Activated B cell treated with CpG ODN at 0.5 μM for 24 hours (primary cell): ENCODE measurements at places on chromosomes 6 and 20.

DNA sequence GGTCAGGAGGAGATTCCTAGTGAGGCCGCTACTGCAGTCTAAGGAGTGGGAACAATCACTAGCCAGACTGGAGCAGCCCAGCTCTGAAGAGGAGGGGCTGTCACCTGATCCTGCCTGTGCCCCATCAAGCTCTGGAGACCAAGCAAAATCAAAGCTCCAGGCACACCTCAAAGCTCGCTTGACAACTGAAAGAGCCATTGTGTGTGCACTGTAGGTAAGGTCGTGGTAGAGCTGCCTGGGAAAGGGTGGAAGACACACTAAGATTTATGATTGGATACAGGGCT lies 58.2 kb downstream of the CSE1L start:
- no peak overlapping the region for H3K27ac ChIP-seq
- H3K4me3 ChIP-seq = no peak overlapping the region
- DNase-seq = no peak
- peaks cover 42% of the 10 kb centered on the region for H3K36me3 ChIP-seq

- DNase-seq = no peak
- no peaks in the 10 kb centered on the region for H3K36me3 ChIP-seq
- no peaks in the 10 kb centered on the region for H3K27me3 ChIP-seq
- no peak overlapping the region for H3K27ac ChIP-seq
- peaks cover 1% of the 10 kb centered on the region for H3K4me1 ChIP-seq
Observed at GRCh38 chr6:95629551-95629950, 52.2 kb downstream of the MANEA start.

DNA sequence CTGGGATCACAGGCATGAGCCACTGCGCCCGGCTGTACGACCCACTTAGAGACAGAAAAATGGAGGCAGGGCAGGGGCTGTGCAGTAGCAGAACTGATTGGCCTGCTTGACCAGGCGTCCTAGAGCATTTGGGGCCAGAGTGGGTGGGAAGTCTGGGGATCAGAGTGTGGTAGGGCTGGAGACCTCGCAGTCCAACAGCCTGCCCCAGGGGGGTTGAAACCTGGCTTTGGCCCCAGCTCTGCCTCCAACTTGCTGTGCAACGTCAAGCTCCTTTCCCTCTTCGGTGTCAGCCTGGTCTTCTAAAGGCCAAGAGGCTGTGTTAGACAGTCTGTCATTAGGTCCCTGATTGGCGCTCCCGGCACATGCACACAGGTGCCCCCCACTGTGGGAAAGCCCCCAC lies 15.3 kb upstream of the SPDEF start:
- no peak overlapping the region for H3K4me3 ChIP-seq
- H3K27me3 ChIP-seq = no peaks in the 10 kb centered on the region
- H3K27ac ChIP-seq = no peak overlapping the region
- H3K4me1 ChIP-seq = no peaks in the 10 kb centered on the region
- no peaks in the 10 kb centered on the region for H3K36me3 ChIP-seq

GRCh38 chr6:105805501-105806023 lies 280.6 kb upstream of the PRDM1 start:
- no peak overlapping the region for H3K4me3 ChIP-seq
- no peak for DNase-seq
- H3K27me3 ChIP-seq = no peaks in the 10 kb centered on the region
- no peak overlapping the region for H3K27ac ChIP-seq

- peaks cover 24% of the 10 kb centered on the region for H3K36me3 ChIP-seq
- H3K4me1 ChIP-seq = no peaks in the 10 kb centered on the region
- H3K27ac ChIP-seq = no peak overlapping the region
- no peak overlapping the region for H3K4me3 ChIP-seq
Observed at GRCh38 chr6:130900913-130901312, 73.7 kb downstream of the SMLR1 start.

- H3K4me1 ChIP-seq = peaks cover 47% of the 10 kb centered on the region
- no peaks in the 10 kb centered on the region for H3K27me3 ChIP-seq
- no peak for DNase-seq
- H3K4me3 ChIP-seq = no peak overlapping the region
- no peaks in the 10 kb centered on the region for H3K36me3 ChIP-seq
Observed at GRCh38 chr6:113758214-113758613, 98.9 kb upstream of the MARCKS start.

DNA sequence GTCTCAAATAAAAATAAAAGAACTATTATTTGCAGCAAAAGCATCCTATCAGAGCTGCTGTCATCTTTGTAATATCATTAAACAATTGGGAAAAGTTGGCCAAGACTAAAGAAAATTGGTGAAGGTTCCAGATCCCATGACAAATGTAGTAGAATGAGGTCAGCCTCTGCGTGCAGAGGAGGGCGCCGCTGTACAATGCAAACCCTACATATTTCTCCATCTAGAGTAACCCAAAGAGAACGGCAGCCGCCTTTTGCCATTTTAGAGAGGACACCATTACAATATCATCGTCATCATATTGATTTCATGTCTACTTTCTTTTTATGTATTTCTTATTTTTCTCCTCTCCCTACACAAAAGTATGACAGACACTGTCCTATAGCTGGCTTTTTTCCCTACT lies 59.5 kb downstream of the ZMYND8 start:
- no peaks in the 10 kb centered on the region for H3K27me3 ChIP-seq
- H3K4me1 ChIP-seq = no peaks in the 10 kb centered on the region
- H3K27ac ChIP-seq = no peak overlapping the region
- H3K4me3 ChIP-seq = no peak overlapping the region
- DNase-seq = no peak
- H3K36me3 ChIP-seq = peaks cover 84% of the 10 kb centered on the region

GRCh38 chr6:143937668-143937970 lies 70.4 kb downstream of the PLAGL1 start:
- no peaks in the 10 kb centered on the region for H3K27me3 ChIP-seq
- no peak overlapping the region for H3K27ac ChIP-seq
- no peaks in the 10 kb centered on the region for H3K4me1 ChIP-seq
- H3K4me3 ChIP-seq = no peak overlapping the region

DNA sequence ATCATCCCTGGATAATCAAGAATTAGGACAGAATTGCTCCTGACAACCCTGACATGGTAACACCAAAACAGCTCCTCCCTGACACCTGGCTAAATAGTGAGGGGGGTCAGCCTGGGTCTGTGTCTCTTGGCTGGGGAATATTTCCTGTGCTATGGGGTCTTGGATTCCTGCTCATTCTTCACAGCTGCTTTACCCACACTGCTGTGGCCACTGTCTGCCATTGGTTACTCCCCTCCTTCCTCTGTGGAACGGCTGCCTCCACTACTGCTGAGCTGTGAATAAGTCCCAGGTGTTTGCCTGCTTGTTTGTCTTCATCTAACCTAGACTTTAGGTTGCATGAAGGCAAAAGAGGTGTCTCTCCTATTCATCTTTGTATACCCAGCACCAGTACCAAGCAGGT lies 33.9 kb upstream of the TXLNB start:
- peak overlapping the region; percentile 68 for H3K27ac ChIP-seq
- no peak for DNase-seq
- peaks cover 45% of the 10 kb centered on the region for H3K4me1 ChIP-seq

GRCh38 chr6:149901444-149902140 lies 3.7 kb upstream of the RAET1E start:
- H3K4me3 ChIP-seq = no peak overlapping the region
- DNase-seq = no peak
- no peaks in the 10 kb centered on the region for H3K36me3 ChIP-seq

GRCh38 chr6:112522587-112522986 lies 175.5 kb downstream of the RFPL4B start:
- no peaks in the 10 kb centered on the region for H3K4me1 ChIP-seq
- H3K36me3 ChIP-seq = no peaks in the 10 kb centered on the region
- DNase-seq = no peak
- H3K27ac ChIP-seq = no peak overlapping the region

DNA sequence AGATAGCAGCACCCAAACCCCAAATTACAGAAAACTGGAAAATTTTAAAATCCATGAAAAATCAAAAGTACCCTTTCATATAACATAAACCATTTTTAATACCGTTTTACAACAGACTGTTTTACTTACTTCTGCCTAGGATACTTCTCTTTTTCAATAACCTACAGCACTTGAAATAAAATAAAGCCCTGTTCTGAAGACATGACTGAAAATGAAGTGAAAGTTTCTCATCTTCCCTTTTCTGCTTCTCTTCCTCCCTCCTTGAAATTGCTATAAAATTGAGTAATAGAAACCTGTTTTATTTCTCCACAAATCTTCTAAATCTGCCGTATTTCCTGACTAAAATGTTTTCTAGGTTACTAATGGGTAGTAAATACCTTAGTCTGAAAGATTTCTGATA lies 20.3 kb downstream of the MMS22L start:
- no peaks in the 10 kb centered on the region for H3K27me3 ChIP-seq
- no peak overlapping the region for H3K4me3 ChIP-seq
- H3K4me1 ChIP-seq = peaks cover 11% of the 10 kb centered on the region
- H3K27ac ChIP-seq = no peak overlapping the region
- peaks cover 53% of the 10 kb centered on the region for H3K36me3 ChIP-seq
- no peak for DNase-seq

DNA sequence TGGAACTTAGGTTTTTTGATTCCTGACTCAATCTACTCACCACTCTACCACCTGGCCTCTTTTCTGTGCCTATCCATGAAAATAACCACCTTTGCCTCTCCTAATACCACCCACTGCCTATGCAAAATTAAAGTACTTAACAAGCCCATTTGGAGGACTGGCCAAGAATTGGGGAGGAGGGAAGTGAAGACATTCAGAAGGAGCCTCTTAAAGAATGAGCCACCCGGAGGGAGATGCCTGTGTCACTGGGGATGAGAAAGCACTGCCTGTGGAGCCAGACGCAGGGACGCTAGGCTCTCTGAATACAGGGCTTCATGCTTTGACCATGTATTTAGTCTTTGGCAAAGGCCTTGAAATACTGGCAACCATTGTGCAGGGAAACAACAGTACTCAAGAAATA lies 40.0 kb upstream of the MRPS10 start:
- no peak for DNase-seq
- no peak overlapping the region for H3K27ac ChIP-seq
- no peak overlapping the region for H3K4me3 ChIP-seq

DNA sequence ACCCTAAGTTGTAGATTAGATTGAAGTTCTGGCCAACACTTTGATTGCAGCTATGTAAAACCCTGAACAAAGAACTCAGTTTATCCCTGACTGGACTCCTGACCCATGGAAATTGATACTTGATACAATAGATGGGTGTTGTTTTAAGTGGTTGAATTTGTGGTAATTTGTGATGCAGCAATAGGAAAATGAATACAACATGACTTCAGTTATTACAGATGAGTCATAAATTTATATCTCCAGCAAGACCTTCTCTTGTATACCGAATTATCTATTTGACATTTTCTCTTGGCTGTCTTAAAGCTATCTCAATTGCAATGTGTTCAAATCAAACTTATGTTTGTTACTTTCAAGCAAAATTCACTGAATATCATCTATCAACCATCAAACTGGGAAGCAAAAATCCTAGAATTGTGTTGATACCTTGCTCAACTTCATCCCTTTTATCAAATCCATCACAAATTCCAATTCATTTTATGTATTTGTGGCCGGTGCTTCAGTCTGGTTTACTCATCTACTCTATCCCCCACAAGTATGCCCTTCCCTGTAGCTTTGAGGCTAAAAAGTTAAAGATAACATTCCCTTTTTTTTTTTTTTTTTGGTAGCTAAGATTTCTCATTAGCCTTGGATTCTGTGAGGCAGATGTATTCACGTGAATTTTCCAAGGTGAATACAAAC lies 129.4 kb upstream of the CENPW start:
- no peaks in the 10 kb centered on the region for H3K27me3 ChIP-seq
- DNase-seq = no peak
- H3K4me3 ChIP-seq = no peak overlapping the region

- no peak overlapping the region for H3K27ac ChIP-seq
- no peaks in the 10 kb centered on the region for H3K4me1 ChIP-seq
- no peaks in the 10 kb centered on the region for H3K36me3 ChIP-seq
Observed at GRCh38 chr6:101668496-101669030, 275.1 kb downstream of the GRIK2 start.

DNA sequence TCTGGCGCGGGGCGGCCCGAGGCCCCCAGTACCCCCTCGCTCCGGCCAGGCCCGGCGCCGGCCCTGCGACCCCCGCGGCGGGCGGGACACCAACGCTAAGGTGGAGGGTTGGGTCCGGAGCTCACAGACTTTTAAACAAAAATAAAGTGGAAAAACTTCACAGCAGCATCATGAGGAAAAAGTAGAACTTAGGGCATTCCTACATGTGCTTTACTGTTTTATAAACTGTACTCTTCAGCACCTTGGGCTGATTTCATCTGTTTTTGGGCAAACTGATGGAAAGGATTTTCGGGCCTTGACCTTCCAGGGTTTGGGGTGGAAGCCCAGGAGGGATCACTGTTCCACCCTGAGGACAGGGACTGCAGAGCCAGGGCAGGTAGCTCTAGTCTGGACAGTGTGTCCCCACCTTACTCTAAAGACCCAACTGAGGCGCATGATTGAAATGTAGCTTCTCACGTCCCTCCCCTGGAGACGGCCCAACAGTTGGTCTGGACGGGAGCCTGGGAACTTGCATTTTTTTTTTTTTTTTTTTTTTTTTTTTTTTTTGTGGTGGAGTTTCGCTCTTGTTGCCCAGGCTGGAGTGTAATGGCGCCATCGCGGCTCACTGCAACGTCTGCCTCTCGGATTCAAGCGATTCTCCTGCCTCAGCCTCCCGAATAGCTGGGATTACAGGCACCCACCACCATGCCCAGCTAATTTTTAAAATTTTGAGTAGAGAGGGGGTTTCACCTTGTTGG lies 740 bp downstream of the NELFCD start:
- peak overlapping the region; percentile 80 for H3K27ac ChIP-seq
- H3K4me1 ChIP-seq = peaks cover 45% of the 10 kb centered on the region

DNA sequence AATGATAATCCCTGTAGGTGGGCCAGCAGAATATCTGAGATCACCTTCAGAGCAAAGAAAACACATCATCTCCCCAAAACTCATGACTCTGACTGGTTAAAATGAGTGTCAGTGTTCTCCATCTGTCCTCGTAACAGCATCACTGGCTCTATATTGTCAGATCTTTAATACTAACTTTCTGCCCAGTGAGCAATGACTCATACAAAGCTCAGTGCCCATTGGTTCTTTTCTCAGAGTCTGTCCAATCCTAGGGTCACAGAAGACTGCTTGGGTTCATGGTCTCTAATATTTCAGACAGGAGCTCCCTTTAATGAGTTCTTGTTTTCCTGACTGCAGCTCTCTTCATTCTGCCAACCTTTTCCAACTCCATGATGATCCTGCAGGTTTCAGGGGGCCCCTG lies 36.4 kb downstream of the HLA-DPB1 start:
- peak overlapping the region; percentile 76 for H3K4me3 ChIP-seq
- peak overlapping the region; percentile 73 for H3K27ac ChIP-seq
- DNase-seq = no peak
- no peaks in the 10 kb centered on the region for H3K36me3 ChIP-seq
- peaks cover 53% of the 10 kb centered on the region for H3K4me1 ChIP-seq
- peaks cover 3% of the 10 kb centered on the region for H3K27me3 ChIP-seq
